ENCODE measurements at places on chromosomes 1 and 21.

- DNase-seq: no peak
Observed at GRCh38 chr1:33222381-33222780, 33.9 kb upstream of the ZNF362 start.

DNA sequence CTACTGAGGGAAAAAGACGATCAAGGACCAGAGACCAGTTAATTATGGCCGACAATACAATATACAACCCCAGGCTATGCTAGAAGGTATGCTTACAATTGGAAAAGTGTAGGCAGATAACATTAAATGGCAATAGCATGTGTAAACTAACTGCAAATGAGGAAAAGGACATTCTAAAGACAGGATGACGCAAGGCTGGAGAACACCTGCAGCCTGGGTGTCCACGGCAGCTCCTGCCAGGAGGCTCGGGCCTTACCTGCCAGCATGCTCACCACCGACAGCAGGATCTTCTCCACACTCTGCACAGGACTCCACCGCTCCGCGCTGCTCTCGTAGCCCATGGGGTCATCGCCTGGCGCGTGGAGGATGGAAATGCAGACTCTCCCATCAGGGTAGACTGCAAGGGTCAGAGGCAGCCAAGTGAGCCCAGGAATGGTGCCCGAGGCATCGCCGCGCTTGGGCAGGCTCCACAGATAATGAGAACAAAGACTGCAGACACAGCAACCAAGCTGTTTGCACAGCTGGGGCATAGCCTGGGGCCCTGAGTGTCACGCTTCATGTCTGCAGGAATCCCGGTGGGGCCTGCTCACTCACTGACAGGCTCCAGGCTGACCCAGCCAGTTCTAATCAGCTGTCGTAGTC lies 28.2 kb downstream of the UBE2G2 start:
- DNase-seq: peak; percentile 92

DNA sequence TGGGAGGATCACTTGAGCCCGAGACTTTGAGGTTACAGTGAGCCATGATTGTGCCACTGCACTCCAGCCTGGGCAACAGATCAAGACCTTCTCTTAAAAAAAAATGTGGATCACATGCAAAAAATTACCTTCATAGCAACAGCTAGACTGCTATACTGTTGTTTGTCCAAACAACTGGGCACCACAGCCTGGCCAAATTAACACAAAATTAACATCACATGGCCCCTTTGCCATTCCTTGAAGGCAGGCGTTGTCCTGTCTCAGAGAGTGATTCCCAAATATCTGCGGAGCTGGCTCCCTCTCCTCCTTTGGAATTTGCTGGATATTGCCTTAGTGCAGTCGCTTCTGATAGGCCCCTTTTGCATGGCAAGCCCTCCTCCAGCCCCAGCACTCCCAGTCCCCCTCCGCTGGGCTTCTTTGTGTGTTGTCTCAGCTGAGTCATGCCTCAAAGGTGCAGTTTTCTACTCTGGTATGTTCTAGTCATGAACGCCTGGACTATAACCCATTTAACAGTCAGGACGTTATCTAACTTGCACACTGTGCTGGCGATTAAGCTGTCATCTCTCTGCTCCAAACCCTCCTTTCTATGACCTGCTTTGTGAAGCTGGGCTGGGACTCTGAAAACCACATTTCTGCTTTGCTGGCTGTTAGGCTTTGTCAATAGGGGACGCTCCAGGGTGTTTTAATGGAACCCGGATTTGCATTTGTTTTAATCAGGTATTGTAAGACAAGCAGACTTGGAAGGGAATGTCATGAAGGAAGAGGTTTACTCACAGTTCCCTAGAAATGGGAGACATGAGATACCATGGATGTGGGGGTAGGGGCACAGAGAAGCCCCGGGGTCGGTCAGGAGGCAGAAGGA lies 20.1 kb upstream of the HPCAL4 start:
- no peak for DNase-seq

GRCh38 chr1:147618077-147618569 lies 52.2 kb downstream of the ACP6 start:
- no peak for DNase-seq

- no peak for DNase-seq
Observed at GRCh38 chr1:168121401-168122011, 15.2 kb downstream of the GPR161 start.

GRCh38 chr1:99170516-99170915 lies 93.8 kb upstream of the PLPPR4 start:
- DNase-seq: no peak

- no peak for DNase-seq
Observed at GRCh38 chr1:175493321-175494010, 249.9 kb downstream of the TNR start.

GRCh38 chr1:212852105-212852688 lies 4.7 kb upstream of the SPATA45 start:
- DNase-seq: no peak

DNA sequence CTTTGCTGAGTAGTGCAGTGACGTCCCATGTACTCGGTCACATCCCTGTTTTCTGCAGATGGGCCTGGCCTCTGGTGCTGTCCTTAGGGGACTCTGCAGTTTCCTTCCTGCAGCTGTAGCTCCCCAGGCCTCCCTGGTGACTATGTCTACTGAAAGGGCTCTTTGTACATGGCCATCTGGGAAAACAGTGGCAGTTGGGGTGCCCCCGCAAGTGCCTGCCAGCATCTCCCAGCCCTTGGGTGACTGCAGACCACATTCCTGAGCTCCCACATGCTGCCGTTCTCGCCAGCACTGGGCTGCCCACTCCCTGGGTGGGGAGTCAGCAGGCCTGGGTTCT lies 37.5 kb upstream of the KCNA10 start:
- no peak for DNase-seq

DNA sequence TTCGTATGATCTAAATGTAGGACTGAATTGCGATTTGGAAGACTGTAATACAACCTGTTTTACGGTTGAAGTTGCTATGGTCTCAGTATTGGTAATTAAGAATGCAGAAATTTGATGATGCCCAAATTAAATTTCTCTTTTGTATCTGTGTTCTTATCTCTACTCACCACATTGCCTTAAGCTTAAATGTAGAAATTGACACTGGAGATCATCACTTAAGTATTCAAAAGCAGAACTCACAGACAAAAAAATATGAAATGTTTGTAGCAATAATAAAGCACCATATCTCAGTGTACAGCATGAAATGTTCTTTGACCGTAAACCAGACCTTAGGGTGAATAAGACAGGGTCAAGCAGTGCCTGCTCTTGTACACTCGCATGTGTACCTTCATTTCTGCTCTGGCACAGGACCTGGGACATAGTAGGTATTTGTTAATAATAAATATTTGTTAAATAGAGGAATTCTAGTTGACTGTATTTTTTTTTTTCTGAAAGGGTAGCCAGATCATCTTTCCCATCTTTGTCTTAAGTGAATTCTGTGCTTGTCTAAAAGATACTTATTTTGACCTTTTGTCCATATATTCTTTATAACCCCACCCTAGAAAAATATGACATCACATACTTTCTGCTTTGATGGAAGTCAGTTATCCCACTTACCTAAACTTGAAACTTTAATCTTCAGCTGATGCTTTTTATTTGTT lies 1.5 kb downstream of the CDC7 start:
- DNase-seq: no peak

DNA sequence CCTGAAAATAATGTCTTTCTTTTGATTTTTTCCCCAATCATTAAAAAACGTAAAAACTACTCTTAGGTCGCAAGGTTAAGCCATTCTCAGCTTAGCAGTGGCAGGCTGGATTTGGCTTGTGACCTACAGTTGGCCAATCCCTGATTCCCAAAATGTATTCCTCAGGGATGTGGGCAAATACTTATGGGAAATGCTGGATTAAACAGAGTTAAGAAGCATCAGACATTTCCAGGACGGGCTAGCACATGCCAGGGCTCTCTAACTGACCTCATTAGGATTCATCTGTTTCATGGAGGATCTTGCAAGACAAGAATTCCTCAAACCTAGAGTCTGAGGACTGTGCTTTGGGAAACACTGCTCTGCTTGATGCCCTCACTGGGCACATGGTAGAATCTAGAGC lies 982 bp upstream of the IL24 start:
- no peak for DNase-seq

DNA sequence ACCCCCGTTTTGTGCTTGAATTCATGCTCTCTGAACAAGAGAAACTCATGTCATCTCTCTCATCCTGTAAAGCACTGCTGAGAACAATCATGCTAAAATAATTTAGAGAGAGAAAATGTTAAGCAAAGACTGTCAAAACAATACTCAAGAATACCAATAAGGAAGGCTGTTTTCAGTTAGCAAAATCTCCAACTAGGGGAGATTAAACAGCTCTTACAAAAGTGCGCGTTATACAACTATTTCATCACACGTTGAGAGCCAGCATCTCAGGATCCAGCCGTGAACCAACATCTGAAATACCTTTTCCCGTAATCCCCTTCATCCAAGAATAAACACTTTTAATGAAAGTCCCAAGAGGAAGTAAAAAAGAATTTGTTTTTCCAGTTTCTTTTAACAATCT lies 44.1 kb upstream of the KCNJ15 start:
- no peak for DNase-seq

Data from glutamatergic neuron (in vitro differentiated cells).